ENCODE measurements at places on chromosomes 11 and 22.

GRCh38 chr11:28962502-28962901, 854.3 kb downstream of the METTL15 start:
- no peaks in the 10 kb centered on the region for H3K27me3 ChIP-seq
- H3K27ac ChIP-seq: no peak overlapping the region
- H3K4me1 ChIP-seq: no peaks in the 10 kb centered on the region

- no peaks in the 10 kb centered on the region for H3K36me3 ChIP-seq
- no peak overlapping the region for H3K27ac ChIP-seq
- peak; percentile 55 for DNase-seq
- H3K27me3 ChIP-seq: no peaks in the 10 kb centered on the region
Observed at GRCh38 chr22:42500161-42500835, 19.3 kb downstream of the RRP7A start.

GRCh38 chr11:119417726-119418540, 5.0 kb downstream of the THY1 start:
- H3K4me1 ChIP-seq: peaks cover 7% of the 10 kb centered on the region
- no peak for DNase-seq
- no peaks in the 10 kb centered on the region for H3K27me3 ChIP-seq
- H3K36me3 ChIP-seq: peaks cover 17% of the 10 kb centered on the region
- peak overlapping the region; percentile 25 for H3K27ac ChIP-seq

GRCh38 chr11:59559886-59560285, 48.5 kb downstream of the OR4D9 start:
- no peak for DNase-seq
- peak overlapping the region; percentile 14 for H3K4me3 ChIP-seq
- H3K4me1 ChIP-seq: peaks cover 2% of the 10 kb centered on the region
- no peaks in the 10 kb centered on the region for H3K27me3 ChIP-seq

DNA sequence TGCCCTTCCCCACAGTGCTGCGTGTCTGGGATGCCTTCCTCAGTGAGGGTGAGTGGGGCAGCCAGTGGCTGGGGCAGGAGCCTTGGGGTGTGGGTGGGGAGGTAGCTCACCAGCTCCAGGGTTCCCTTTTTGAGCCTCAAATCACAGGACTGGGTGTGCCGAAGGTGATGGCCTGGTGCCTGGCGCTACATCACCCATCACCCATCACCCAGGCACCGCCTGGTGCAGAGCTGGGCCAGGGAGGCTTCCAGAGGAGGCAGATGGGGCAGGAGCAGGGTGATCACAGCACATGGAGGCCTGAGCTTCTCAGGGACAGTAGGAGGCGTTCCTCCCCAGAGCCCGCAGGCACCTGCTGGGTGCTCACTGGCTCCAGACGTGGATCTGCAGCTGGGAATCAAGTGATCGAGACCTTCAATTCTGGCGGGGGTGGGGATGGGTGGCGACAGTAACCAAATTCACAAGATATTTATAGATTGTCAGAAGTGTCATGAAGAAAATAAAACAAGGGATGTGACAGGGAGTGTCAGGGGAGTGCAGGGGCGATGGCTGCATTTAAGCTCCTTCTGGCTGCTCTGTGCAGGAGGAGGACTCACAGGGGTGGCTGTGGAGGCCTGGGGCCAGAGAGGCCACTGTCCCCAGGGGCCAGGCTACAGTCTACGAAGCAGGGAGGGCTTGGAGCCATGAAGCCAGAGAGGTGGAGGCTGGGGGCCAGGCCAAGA, 3.2 kb downstream of the TBC1D10C start:
- no peaks in the 10 kb centered on the region for H3K27me3 ChIP-seq
- DNase-seq: no peak
- no peak overlapping the region for H3K4me3 ChIP-seq
- H3K4me1 ChIP-seq: peaks cover 4% of the 10 kb centered on the region
- H3K27ac ChIP-seq: no peak overlapping the region

GRCh38 chr11:45021001-45021400, 70.3 kb upstream of the TP53I11 start:
- no peaks in the 10 kb centered on the region for H3K36me3 ChIP-seq
- peaks cover 10% of the 10 kb centered on the region for H3K4me1 ChIP-seq
- DNase-seq: no peak

GRCh38 chr11:46642627-46643335, 25.4 kb downstream of the ATG13 start:
- no peak overlapping the region for H3K27ac ChIP-seq
- H3K36me3 ChIP-seq: peaks cover 4% of the 10 kb centered on the region
- H3K27me3 ChIP-seq: no peaks in the 10 kb centered on the region
- no peaks in the 10 kb centered on the region for H3K4me1 ChIP-seq
- DNase-seq: no peak

- no peak for DNase-seq
- no peak overlapping the region for H3K4me3 ChIP-seq
- no peaks in the 10 kb centered on the region for H3K36me3 ChIP-seq
- no peaks in the 10 kb centered on the region for H3K27me3 ChIP-seq
- no peak overlapping the region for H3K27ac ChIP-seq
Observed at GRCh38 chr11:71525938-71526495, 1.1 kb upstream of the KRTAP5-7 start.

- no peak for DNase-seq
- no peak overlapping the region for H3K4me3 ChIP-seq
- H3K4me1 ChIP-seq: no peaks in the 10 kb centered on the region
- no peaks in the 10 kb centered on the region for H3K36me3 ChIP-seq
- H3K27ac ChIP-seq: no peak overlapping the region
- no peaks in the 10 kb centered on the region for H3K27me3 ChIP-seq
Observed at GRCh38 chr11:113262594-113262993, 51.8 kb upstream of the TTC12 start.

DNA sequence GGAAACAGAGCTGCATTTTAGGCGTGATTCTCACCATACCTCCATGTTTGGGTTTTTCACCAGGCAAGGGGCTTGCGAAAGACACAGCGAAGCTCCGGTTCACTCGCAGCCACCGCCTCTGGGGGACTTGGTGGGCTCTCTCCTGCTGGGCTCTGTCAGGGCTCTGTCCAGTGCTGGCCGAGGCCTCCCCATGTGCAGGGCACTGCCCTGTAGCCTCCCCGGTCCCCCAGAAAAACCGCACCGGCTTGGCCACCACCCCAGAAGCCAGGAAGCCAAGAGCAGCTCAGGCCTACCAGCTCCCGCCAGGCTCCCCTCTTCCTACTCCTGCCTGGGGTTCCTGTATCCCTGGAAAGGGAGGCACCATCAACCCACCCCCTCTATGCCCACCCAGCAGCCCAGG, 151.5 kb downstream of the CTTN start:
- no peak overlapping the region for H3K4me3 ChIP-seq
- H3K27ac ChIP-seq: no peak overlapping the region
- H3K36me3 ChIP-seq: no peaks in the 10 kb centered on the region
- 0 out of 2 replicates have a peak, but pooled peaks cover 2% of the 10 kb centered on the region for H3K27me3 ChIP-seq
- no peak for DNase-seq
